Hair follicle dermal papilla cell (primary cell): ENCODE measurements at places on chromosomes 7 and 10. TPM values are rescaled to one million over a fixed set of nuclear protein-coding genes. Genes with fewer than 3 reads are reported as not detected.

Gene MMRN2
- total RNA-seq: 1.5 and 1.6 TPM in 2 replicates

Gene MAD1L1
- total RNA-seq: 56.1 and 67.5 TPM in 2 replicates

Gene GPR26
- not detected in 2 replicates for total RNA-seq

Gene ZNF398
- total RNA-seq: 27.8 and 30.8 TPM in 2 replicates

Gene ZNF862
- total RNA-seq: 7.3 and 13.3 TPM in 2 replicates

Gene PNLIPRP2
- total RNA-seq: not detected in 2 replicates
